Coronary artery (tissue), 2 donors: ENCODE measurements at places on chromosomes 12 and 14.

DNA sequence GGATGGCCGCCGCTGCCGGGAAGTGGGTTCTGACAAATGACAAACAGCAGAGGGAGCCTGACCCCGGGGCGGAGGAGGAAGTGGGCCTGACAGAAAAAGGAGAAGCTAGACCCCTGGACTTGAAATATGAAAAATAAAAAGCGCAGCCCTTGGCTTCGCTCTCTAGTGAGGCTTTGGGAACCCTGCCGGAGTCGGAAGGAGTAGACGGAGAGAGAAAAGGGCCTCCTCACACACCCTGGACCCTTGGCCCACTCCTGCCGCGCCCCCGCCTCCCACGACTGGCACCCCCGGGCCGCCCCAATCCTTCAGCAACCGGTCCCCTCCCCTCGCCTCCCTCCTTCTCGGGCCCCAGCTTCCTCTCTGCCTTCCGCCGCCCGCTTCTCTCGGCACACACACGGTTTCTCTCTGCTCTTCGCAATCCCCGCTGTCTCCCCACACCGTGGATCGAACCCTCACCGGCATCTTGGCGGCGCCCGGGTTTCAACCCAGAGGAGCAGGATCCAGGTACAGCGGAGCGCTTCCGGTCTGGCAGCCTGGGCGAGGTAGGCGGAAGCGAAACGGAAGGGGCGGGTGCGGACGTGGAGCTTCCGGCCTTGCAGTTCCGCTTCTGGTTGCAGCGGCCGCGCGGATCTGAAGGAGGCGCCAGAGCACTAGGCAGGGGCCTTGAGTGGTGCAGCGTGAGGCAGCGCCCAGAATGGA lies at the start of gene ARPC3:
Gene ARPC3, minus strand, starts transcription at position 539 of the 699 bp plus-strand sequence. Its CDS starts 77 bp downstream, at position 462.
- DNase-seq, result peak; percentile 94

GRCh38 chr12:132216354-132216987 lies 72.2 kb downstream of the NOC4L start:
- no peak for DNase-seq

DNA sequence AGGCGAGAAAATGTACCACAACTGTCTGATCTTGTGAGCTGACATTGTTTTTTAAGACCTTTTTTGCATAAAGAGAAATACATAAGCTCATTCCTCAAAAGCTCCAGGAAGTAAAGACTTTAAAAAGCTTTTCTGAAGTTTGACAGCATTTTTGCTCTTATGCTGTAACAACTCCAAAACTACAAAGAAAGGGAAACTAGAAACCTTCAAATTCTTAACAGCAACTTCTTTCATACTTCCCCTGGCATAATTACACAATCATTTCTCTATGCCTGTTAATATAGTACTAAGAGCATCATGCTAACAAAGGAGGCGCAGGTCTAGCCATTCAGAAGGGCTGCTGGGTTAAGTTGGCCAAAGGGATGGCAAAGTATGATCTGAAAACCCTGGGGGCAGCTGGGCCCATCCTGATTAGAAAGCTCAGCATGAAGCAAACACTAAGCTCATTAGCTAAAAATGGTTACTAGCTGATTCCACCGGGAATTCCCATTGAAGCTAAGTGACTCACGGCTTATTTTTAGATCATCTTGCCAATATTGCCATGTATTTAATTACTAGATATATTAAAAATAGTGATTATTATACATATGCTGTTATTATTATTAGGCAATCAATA lies 26.1 kb upstream of the ANP32D start:
- no peak for DNase-seq

GRCh38 chr12:50742776-50743175 lies 21.1 kb upstream of the ATF1 start:
- DNase-seq, result no peak

DNA sequence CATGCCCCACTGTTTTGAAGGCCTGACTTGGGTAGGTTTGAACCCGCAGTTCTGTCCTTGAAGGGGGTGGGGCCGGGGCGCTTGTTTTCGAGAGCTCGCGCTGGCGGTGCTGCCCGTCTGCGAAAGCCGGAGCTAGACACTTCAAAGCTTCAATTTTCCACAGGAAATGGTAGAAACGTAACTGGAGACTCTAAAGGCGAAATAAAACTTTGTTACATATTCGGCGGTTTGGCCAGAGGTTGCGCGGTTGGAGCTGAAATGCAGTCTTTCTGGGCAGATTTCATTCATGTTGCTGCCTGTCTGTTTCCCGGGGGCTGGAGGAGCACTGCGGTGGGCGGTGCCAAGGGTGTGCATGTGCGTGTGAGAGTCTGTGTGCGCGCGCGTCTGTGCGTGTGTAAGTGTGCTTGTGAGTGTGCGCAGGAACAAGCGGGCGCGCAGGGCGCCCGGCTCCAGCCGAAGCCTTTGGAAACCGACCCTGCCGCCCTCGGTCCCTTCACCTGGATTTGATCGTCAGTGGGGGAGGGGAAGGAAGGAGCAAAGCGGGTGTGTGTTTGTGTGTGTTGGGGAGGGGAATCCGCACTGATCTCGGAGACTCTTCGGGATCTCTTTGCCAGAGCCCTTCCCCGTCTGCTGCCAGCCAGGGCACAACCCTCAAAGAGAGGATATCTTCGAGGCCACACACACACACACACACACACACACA lies 227.7 kb upstream of the CRY1 start:
- no peak for DNase-seq

- no peak for DNase-seq
These were observed 92.8 kb downstream of the LRFN5 start for GRCh38 chr14:41699486-41699885.

DNA sequence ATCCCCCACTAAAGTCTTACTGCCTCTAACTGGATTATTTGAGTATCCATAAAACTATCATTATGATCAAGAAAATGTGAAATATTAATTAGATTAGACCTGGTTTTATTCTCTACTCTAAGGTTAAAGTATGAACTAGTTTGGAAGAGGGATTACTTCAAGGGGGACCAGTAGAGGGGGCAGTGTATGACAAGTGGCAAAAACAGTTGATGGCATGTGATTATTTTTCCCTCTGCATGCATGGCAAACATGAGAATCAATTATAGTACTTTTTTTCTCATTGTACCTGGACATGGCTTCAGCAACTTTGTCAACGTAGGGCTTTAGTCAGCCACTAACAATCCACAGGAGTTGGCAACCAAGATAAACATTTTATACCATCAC lies 145.0 kb upstream of the SLC38A2 start:
- no peak for DNase-seq

GRCh38 chr12:111842556-111843396 lies 748 bp downstream of the MAPKAPK5 start:
- DNase-seq, result no peak
